ENCODE measurements at places on chromosomes 11 and 22.

DNA sequence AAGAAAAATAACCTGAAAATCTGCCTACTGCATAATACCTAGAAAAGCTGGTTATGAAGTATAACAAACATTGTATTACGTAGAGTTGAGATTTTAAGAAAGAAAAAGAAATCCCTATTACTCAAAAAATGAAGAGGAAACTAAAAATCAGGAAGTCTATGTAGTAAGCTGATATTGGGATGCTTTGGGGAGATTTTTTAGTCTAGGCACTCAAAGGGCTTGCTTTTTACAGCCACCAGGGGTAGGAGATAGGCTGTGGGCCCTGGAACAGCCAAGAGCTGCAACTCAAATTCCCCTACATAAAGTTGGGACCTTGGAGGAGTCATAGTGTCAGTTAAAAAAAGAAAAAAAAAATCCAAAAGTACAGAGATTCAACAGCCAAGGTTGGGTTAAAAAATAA lies 90.4 kb downstream of the RELT start:
- DNase-seq: no peak

DNA sequence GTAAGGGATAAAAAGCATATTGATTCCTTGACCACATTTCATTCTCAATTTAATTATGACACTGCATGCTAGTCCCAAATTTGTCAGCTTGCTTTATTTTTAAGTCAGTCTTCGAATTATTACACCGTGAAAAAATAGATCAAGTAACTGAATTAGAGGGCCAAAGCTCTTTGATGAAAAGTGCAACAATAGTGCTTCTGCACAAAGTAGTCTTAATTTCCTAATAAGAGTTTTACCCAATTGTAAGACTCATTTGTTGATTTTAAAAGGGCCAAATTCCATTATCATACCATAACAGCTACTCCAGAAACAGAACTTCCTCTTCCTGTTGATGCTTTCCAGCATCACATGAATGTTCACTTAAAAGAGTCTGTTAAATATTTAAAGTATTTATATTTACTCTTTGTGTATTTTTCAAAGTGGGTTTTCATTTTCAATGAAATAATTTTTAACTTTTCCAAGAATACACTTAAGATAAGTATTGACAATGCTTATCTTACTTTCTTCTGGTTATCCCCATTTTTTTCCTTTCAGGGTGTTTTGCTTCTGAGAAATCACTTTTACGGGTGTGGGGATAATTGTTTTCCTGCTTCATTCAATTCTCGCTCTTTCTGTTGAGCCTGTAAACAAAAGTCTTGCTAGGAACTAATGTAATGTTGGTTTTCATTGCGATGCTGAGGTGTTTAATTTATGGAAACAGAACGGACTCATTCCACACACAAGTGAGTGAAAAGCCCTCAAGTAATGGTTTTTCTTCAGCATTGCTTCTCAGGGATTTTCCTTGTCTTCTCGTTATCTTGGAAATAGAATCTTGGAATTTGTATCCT lies 2.1 kb downstream of the ARHGEF12 start:
- DNase-seq: no peak

GRCh38 chr11:69084371-69084770 lies 35.6 kb downstream of the TPCN2 start:
- no peak for DNase-seq

DNA sequence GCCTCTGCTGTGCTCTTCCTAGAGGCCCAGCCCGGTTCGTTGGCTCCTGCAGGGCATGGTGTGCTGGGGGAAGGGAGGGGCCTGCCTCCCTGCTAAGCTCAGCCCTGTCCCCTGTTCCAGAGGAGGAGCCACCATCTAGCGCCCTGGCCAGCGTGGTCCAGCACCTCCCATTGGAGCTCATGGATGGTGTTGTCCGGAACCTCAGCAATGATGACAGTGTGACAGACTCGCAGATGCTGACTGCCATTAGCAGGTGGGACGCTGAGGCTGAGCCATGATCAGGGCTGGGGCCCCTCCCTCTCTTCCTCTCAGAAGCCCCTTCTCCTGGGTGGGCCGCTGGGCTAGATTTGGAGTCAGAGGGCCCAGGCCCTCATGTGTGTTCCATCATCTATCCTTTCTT lies 9.1 kb downstream of the USP35 start:
- no peak for DNase-seq

GRCh38 chr22:22935056-22935545 lies 47.5 kb downstream of the IGLL5 start:
- no peak for DNase-seq

GRCh38 chr22:49068861-49069500 lies 758.7 kb downstream of the BRD1 start:
- DNase-seq: no peak

GRCh38 chr11:2586087-2586792 lies 113.6 kb downstream of the KCNQ1OT1 start:
- DNase-seq: no peak

- DNase-seq: peak; percentile 40
These were observed 63.6 kb downstream of the NFAM1 start for GRCh38 chr22:42368379-42369249.

DNA sequence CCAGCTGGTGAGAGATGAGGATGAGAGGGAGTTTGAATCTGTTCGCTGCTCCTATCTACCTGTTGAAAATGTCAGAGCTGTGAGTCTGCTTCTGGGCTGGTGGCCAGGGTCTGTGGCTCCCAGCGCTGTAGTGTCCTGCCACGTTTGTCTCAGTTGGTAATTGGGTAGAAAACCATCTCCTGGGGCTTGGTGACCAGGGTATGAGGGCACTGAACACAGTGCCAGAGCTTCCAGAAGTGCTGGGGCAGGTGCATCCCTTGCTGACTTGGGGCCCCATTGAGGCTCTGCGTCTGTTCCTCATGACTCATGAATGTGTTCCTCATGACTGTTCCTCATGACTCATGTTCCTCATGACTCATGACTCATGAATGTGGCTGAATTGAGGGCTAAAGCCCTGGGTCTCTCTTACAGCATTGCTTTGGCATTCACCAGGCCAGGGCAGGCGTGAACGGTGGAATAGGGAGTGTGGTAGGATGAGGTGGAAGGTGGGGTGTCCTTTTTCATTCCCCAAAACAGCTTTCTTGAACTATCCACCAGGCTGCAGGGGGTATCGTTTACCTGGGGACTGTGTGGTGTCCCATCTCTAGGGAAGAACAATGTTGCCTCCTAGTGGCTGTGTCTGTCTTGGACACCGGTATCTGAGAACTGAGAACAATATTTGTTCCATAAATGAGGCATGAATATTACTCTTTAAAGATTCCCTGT lies 139.5 kb downstream of the COMMD9 start:
- peak; percentile 57 for DNase-seq

DNA sequence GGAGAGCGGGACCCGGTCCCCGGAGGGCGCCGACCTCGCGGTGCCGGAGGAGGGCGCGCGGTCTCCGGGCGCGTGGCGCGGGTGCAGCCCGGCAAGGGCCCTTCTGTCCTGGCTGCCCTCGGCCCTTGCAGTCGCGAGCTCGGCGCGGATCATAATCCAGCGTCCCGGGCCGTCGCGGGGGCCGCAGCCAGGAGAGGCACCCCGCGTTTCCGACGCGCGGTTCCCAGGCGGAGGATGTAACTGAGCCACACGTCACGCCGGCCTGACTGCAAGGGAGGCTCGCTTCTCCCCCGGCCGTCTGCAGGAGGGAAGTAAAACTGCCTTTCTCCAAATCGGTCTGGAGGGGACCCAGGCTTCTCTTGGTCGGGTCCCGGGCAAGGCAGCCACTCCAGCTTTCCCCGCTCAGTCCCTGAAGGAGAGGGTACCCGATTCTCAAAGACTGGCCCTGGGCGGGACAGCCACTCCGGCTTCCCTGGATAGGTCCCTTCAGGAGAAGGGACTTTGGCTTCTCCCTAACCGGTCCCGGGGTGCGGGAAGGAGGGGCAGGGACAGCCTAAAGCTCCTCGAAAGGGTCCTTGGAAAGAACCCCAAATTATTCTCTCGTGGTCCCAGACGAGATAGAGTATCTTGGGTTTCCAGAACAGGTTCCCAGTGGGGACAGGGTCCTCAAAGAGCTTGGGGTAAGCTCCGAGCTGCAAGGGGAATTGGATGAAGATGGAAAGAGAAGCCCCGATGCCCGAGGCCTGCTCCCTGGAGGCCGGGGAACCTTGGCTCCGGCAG lies 836 bp downstream of the SPON1 start:
- no peak for DNase-seq

- DNase-seq: no peak
These were observed 124.3 kb downstream of the C11orf58 start for GRCh38 chr11:16862726-16863125.

GRCh38 chr11:16921019-16921418 lies 93.2 kb downstream of the PLEKHA7 start:
- no peak for DNase-seq

DNA sequence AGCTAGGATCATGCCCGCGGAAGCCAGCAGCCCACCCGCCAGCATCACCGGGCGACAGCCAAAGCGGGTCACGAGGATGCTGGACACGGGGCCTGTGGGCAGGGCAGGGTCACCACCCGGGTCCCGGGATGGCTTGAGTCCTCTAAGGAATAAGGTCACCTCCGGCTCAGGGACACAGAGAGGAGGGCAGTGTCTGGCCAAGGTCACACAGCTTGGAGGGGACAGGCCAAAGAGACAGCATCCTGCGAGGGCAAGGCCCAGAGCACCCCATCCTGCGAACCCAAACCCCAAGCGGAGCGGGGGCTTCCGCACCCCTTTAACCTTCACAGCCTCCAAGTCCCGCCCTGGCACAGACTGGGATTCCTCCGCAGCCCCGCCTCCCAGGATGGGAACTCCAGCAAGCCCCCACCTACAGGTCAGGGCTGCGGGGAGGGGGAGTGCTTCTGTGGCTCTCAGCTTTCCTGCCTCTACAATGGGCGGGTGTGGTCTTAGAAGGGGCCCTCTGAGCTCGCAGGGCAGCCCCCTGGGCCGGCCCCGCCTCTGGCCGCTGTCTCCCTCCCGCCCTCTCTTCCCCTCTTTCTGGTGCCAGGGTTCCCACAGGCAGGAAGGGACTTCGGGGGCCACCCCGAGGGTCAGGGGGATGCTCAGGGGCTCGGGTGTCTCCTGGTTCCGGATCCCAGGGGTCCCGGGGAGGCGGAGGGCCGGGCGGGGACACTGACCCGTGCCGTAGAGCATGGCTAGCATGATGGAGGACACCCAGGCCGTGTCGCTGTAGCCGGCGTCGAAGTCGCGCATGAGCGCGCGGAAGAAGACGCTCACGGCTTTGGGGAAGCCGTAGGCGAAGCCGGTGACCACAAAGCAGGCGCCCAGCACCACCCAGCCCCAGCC lies 1.8 kb downstream of the SLC16A8 start:
- no peak for DNase-seq

DNA sequence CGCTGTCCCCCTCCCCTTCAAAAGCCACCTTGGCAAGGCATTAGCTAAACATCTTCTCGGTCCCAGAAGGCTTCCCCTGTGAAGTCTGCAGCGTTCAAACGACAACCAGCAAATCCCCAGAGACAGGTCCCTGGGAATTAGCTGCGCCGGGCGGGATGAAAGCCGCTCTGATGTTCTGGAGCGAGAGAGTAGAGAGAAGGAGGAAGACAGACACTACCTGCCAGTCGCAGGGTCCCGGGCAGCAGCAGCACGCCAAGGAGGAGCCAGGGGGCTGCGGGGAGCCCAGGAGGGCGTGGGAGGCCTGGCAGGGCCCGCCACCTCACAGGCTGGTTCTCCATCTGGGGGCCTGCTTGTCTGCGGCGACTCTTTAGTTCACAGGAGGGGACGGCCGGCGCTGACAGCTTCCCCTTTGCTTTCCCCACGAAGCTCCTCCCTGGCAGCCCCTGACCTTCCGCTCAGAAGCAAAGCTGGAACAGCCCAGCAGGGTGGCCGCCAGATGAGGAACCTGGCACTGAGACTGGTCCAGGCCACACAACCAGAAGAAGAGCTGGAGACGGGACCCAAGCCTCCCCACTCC lies at the start of gene NFAM1:
Gene NFAM1 (minus strand): TSS at position 384 of the 577 bp plus-strand sequence. CDS start 46 bp downstream, at position 338.
- peak; percentile 59 for DNase-seq

DNA sequence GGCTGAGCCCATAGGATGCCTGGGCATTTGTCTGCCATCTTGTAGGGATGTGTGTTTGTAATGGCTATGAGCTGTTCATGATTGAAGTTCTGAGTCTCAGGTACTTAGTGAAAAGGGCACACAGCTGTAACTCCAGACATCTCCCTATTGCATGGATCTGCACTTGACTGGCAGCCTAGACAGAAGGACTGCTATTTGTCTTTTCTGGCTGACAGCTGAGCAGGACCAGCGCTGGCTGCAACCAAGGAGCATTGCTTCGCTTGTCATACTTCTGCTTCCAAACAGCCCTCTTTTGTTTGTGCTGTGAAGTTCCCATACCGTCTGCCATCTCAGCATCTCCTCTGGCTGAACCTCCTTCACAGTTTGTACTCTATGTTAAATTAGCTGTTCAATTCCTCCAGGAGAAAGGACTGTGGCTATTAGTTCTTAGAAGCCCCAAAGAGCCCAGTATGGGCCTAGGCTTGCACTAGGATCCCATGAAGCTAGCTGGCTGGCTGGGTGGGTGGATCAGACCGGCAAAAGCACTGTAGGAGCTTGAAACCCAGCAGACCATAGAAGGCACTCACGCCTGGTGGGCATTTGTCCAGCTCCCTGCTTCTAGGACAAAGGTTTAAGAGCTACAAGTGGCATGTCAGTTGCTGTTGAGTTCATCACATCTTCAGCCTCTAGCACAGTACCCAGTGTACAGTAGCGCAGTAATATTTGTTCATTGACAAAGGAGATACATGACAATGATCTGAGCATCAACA lies 20.4 kb downstream of the HIRA start:
- DNase-seq: no peak

DNA sequence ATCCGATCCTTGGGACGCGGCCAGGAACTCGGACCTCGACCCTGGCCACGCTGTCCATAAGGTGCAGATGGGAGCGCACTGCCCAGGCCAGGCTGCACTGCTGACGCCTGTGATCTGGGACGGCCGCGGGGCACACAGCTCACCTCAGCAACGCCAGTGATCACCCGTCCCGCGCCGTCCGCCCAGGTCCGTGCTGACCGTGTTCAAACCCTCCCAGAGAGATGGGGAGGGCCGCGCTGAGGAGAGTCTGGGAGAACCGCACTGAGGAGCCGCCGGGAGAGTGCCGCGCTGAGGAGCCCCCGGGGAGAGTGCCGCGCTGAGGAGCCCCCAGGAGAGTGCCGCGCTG lies 636 bp downstream of the KCNQ1OT1 start:
- DNase-seq: peak; percentile 3

DNA sequence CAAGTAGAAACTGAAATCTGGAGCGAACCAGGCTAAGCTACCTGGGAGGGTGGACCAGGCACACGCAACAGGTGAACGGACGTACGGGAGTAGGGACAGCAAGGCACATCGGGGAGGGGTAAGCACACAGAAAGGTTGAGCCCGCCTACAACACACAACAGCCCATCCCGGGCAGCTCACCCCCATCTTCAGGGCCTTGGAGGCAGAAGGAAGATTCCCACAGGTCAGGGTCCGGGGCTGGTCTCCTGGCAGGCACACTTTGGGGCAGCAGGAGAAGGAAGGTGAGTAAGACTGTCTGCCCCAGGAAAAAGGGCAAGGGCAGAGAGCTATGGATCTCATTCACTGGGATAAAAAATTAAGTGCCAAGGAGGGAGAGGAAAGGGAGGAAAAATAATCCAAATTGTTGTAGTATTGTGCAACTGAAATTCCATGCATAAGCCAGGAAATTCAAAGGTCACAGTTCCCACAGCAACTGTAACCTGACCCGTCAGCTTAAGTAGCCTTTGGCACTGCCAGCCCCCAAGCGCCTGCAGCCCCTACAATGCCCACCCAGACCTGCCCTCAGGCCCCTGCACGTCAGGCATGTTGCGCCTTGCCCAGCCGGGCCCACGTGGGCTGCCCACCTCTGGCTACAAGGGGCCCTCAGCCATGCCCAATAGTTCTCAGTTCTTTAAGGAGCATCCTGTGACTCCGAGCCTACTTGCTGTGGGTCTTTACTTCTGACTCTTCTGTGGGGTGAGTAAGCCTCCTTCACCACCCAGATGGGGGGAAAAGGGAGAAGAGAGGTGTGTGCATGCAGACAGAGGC lies 51.8 kb downstream of the MICAL3 start:
- no peak for DNase-seq

- no peak for DNase-seq
These were observed 30.9 kb downstream of the ANO1 start for GRCh38 chr11:70109006-70109405.

Measured in CD4-positive, alpha-beta T cell treated with Interferon alpha-2 for 1 hour (primary cell).